ENCODE measurements at places on chromosomes 5 and 9.

GRCh38 chr5:15092801-15093200, 221.2 kb upstream of the ANKH start:
- no peak for DNase-seq

DNA sequence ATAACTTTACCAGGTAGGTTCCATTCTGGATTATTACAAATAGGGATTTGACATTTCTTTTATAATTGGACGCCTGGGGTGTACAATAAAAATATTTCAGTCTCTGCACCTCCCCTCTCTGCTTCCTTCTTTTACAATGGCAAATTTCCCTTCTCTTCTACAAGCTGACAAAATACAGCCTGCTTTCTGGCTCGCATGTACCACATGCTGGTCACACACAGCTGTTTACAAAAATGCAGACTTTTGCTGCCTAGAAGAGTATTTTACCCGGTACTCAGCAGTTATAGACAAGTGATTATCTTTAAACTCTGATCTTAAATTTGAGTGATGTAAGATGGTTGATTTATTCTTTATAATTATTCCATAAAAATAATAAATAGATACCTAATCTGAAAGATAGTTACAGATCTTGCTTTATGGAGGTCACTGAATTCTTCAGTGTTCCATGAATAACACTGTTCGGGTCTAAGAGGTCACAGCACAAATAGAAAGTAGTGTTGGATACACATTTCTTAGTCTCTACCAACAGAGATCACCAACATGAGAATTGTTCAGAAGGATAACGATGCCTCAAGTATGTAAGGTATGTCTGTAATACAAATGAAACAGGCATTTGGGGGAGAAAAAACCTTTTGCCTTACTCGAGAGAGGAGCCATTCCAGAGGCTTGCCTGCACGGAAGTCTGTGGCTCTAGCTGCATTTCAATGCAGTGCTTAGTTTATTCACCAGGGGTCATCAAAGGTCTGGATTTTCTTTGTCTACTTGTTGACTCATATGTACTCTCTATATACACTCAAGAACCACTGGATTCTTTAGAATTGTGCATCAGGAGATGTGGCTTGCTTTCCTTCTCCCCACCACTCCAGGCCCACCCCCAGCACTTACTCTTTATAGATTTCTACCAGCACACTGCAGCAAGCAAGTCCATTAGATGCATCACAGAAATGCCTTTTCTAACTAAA, 206.6 kb upstream of the RFX3 start:
- DNase-seq, result no peak

DNA sequence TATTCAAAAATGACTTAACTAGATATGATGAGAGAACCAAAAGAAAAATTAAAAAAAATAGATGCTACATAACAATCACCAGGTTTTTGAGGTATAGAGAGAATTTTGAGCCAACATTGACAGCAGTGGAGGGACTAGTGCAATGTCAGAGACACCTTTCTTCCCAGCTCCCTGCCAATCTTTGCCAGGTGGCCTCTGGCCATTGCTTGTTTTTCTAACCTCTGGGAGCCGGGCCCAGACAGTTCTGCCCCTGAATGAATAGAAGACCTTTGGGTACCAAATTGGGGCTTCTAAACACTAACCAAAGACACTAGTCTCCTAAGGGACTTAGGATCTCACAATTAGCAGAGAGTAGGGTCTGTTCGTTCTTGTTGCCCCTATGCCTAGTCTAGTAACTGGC, 33.4 kb downstream of the FOXD1 start:
- no peak for DNase-seq

DNA sequence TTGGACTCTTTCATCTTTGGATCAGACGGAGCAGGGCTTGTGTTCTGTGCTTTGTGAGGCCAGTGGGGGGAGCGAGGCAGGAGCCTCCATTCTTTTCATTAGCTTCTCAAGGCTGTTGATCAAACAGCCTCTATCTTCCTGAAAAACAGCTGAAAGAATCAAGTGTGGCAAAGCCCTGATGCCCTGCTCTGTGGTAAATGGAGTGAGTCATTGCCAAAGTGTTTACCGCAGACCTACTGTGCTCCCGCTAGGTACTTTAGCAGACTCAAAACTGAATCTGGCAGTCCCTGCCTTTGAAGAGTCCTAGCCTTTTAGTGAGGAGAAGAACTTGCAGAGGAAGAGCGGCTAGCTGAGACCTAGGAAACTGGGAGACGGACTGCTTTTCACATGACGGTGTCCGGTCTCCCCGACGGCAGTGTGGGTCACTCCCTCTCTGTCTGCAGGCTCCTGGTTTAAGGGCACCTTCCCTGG, 3.3 kb downstream of the ANKRD33B start:
- no peak for DNase-seq

GRCh38 chr5:17910318-17910717, 276.1 kb downstream of the TAF11L14 start:
- no peak for DNase-seq

- no peak for DNase-seq
Observed at GRCh38 chr5:74183041-74183440, 457.5 kb downstream of the ENC1 start.

Data from stimulated activated CD8-positive, alpha-beta memory T cell treated with anti-CD3 and anti-CD28 coated beads, Interleukin-15, amount 100 ng/mL, for 24 hours (primary cell).